T-helper 2 cell (primary cell): ENCODE measurements at places on chromosomes 3 and 15.

GRCh38 chr3:188254520-188255070 is 100.6 kb downstream of the LPP start:
- no peak for DNase-seq

DNA sequence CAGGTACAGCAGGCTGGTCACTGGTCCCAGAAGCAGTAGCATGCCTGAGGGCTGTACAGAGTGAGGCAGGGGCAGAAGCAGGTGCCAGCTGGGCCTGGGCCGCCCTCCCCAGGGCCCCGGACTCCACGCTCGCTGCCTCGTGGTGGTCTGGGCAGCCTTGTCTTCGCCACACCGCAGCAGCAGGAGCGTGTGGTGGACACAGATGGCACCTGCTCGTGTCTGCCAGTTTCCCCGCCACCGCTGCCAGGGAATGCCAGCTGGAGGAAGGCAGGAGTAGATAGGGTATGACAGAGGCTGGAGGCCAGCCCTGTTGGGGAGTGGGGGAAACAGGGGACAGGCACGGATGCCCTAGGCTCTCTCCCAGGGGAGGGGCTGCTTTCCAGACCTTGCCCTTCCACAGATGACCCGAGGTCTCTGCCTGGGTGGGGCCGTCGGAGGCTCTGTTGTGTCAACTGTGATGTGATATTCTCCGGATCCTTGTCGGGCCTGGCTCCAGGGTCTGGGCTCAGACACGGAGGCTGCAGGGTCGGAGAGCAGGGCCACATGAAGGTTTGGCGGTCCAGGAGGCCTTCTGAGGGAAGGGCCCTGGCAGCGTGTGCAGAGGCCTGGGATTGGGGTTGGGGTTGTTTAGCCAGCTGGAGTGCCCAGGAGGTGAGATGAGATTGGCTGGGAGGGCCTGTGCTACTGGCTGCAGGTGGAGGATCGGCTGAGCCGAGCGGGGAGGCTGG is 33.6 kb downstream of the GOLGA6L10 start:
- no peak for DNase-seq

- DNase-seq: peak; percentile 57
Observed at GRCh38 chr15:99925661-99926461, 192.6 kb upstream of the LYSMD4 start.

- DNase-seq: no peak
Observed at GRCh38 chr3:14785207-14786155, 33.3 kb upstream of the FGD5 start.
